ENCODE measurements at places on chromosomes 13 and 19. TPM values are rescaled to one million over a fixed set of nuclear protein-coding genes. Genes with fewer than 3 reads are reported as not detected.

DNA sequence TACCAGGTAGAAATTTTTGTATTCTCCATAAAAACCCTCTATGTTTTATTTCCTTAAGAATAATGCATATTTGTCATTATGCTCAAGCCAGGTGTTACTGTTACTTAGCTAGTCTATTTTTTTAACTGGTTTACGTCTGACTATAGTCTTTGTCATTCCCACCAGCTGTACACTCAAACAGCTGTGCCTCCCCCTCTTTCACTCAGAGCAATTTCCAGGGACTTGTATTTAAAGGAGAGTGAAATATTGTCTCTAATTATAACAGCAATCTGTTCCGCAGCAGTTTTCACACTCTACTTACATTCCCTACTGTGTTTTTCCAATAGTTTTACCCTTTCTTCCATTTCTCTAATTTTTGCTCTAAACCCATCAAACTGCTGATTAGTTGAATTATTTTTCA, 813.6 kb upstream of the MIR17HG start:
- no peak for DNase-seq

Gene TTC9B
- total RNA-seq, result not detected

Gene NCR1
- total RNA-seq, result 0.27 TPM

GRCh38 chr13:94435604-94436226, 43.8 kb downstream of the DCT start:
- no peak for DNase-seq

DNA sequence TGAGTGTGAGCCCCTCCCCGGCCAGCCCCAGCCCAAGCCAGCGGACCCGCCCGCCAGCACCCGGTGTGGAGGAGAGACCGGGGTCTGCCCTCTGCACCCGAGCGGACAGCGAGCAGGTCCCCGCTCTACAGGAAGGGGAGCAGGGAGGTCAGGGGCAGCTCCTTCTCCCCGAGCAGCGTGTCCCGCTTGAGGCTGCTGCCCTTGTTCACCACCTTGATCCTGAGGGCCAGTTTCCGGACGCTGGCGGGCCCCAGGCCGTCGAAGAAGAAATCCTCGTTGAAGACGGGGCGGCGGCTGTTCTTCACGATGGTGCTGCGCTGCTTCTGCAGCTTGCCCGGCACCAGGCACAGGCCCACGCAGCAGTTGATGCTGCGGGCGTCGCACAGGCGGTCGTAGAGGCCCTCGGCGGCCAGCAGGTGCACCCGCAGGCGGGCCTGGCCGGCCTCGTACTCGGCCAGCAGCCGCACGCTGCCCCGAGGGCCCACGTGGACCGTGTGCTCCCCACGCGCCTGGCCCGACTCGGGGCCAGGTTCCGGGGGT, 1.9 kb downstream of the C2CD4C start:
- DNase-seq, result no peak

Gene SPTBN4
- total RNA-seq, result 4.8 TPM

DNA sequence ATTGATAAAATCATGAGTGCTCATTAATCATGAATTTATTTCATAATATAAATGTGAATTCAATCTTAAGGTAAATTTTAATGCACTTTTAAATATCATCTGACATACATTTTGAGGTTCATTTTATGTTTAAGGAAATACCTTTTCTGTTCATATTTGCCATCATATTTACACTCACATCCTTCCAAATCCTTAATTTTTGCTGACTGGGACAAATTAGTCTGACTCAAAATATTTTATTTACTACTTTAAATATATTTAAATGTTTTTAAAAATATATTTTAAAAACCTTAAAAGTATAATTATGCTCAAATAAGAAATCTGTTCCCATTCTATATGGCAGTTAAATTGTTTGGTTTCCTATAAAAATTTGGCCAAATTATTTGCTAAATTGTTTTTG, 438.1 kb downstream of the GPC5 start:
- DNase-seq, result no peak

GRCh38 chr19:23377276-23377675, 18.0 kb downstream of the ZNF91 start:
- DNase-seq, result no peak

DNA sequence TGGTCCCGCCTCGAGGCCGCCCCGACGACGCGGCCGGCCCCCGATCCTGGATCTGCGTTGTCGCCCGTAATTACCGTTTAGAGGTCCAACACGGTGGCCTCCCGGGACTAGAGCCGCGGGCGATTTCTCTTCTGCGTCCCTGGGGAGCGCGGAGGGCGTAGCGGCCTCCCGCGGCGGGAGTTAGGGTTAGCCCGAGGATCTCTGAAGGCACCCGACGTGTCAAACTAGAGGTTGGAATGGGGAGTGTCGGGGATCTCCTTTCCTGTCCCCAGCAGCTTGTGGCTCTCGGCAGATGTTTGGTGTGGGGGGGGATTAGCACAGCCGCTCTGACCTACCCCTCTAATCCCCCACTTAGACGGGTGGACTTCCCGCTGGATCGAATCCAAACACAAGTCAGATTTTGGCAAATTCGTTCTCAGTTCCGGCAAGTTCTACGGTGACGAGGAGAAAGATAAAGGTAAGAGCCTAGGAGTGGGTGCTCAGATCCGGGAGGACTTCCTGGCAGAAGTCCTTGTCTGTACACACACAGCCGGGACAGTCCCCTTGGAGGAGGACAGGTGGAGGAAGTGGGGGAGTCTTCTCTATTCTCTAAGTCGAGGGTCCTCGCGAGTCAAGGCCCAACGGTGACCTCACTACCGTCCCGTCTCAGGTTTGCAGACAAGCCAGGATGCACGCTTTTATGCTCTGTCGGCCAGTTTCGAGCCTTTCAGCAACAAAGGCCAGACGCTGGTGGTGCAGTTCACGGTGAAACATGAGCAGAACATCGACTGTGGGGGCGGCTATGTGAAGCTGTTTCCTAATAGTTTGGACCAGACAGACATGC, 581 bp downstream of the CALR start:
- DNase-seq, result no peak

GRCh38 chr19:48455908-48456562, 661 bp downstream of the KCNJ14 start:
- no peak for DNase-seq

Gene ZNF571
- total RNA-seq, result 3.8 TPM

- DNase-seq, result no peak
Observed at GRCh38 chr13:79740991-79741390, 260.0 kb downstream of the NDFIP2 start.

GRCh38 chr19:10219678-10220077, 11.5 kb downstream of the S1PR2 start:
- no peak for DNase-seq

DNA sequence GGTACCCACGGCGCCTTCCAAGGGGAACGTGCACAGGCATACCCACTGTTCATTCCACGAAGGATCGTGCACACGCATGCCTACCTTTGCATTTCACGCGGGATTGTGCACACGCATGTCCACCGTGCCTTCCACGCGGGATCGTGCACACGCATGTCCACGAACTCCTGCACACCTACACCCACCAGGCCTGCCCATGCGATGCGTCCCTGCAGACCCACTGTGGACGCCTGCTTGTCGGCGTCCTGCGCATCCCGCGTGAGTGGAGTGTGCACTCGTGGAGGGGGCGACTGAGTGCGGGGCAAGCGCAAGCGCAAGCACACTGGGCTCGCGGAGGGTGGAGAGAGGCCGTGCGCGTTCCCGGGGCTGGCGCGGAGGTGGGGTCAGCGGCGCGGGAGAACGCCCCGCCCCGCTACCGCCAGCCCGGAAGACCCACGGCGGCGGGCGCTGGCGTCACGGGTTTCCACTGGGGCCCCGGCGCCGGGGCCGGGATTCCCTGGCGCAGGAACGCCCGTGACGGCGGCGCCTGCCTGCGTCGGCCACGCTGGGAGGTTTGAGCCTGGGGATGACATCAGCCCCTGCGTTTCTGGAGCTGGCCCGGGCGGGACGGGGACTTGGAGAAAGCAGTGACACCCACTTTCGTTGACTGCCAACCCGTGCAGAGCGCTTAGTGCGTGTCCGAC, 18.7 kb downstream of the GADD45B start:
- peak; percentile 88 for DNase-seq

GRCh38 chr13:73428137-73428536, 369.3 kb downstream of the KLF5 start:
- no peak for DNase-seq

GRCh38 chr19:4930664-4931063, 21.4 kb downstream of the UHRF1 start:
- no peak for DNase-seq

Gene RNF113B
- total RNA-seq, result not detected

Gene ZNF433
- 3.1 TPM for total RNA-seq

- DNase-seq, result peak; percentile 40
Observed at GRCh38 chr13:27401210-27401609, 23.2 kb upstream of the GTF3A start.

DNA sequence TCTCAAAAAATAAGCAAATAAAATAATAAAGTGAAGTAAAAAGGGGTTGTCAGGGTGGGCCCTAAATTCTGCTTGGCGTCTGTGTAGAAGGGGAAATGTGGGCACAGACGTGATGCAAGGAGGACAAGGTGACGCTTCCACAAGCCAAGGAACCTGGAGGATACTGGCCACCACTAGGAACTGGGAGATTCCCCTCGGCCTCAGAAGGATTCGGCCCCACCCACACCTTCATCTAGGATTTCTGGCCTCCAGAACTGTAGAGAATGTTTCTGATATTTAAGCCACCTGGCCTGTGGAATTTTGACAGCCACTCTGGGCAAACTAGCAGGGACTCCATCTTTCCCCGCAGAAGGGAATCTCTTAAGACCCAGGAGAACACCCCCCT, 1.1 kb downstream of the PLEKHJ1 start:
- no peak for DNase-seq

DNA sequence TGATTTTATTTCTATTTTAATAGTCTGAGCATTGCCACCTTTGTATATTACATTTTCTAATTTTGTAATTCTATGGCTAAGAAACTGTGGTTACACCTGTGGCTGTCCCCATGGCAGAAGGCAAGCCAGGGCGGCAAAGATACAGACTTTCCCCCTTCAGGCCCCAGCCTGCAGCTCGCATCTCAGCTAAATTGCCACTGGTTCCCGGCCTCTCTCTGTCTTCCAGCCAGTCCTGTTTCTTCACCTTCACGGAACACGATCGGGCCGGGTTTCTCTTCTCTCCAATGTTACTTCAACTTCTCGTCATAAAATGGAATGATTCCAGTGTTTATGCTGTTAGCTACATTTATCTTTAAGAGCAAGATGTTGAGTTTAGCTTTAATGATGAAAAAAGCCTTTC, 124.5 kb upstream of the ZNF507 start:
- no peak for DNase-seq
